ENCODE measurements at places on chromosomes 7 and 10.
A peak's percentile ranks its signal among the peaks of the same experiment; 100 is the strongest.

- DNase-seq, result no peak
These were observed 10.1 kb downstream of the CARD11 start for GRCh38 chr7:3033581-3033980.

DNA sequence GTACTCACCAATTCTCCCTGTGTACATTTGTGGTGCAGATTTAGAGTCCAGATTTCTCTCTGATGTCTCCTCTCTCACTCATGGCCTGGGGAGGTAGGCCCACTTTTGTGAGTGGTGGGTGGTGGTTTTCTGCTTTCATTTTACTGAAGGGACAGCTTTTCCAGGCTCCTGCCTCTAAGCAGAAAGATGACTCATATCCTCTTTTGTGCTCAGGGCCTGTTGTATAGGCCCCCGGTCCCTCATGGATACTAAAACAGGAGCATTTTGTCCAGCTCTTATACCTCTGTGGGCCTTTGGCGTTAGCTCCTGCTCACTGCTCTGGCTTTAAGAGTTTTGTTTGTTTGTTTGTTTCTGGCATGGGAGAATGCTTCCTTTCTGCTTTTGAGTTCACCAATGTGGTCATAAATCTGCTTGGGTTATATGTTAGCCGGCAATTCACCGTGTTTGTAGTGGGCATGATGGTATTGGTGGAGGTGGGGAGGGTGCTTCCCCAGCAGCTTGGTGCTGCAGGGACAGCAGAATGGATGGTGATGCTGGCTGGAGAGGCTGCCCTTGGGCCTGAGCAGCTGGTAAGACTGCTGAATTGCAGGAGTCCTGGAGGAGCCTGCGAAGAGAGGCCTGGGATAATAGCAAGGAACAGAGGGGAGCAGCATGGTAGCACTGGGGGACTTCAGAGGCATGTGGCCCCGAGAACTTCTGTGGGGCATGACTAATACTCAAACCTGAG lies 468.7 kb downstream of the RPS24 start:
- no peak for DNase-seq

DNA sequence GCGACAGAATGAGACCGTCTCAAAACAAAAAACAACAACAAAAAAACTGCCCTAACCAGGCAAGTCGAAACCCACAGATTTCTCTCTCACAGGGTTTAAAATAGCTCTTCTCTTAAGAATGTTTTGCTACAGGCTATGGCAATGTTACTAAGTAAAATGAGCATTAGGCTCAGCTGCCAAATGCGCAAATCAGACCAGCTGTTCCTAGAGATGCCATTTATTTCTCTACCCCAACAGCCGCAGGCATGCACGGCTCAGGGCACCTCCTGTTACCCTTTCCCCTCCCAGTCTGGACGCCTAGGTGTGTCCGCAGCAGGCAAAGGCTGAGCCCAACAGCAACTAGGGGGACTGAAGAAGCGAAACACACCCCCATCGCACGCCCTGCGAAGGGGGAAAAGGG lies 168.3 kb upstream of the MBL2 start:
- no peak for DNase-seq

GRCh38 chr7:602341-603141 lies 82.9 kb upstream of the PDGFA start:
- DNase-seq, result peak; percentile 42

- DNase-seq, result no peak
These were observed 277.6 kb downstream of the SFMBT2 start for GRCh38 chr10:7133278-7133677.

DNA sequence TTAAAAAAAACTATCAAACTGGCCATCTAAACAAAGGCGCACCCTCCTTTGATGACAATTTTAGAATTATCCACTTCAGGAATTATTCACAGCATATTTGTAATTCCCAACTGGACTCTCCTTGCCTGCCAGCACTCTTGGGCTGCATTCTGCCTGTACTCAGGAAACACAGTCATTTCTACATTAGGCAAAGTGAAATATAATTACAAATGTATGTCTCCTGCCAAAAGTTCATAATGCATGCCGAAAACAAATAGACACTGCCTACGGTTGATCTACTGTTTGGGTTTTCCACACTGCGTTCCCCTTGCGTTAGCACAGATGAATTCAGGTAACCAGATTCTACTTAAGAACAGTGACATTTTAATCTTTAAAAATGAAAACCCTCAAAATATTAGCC lies 1.9 kb downstream of the HGF start:
- no peak for DNase-seq

DNA sequence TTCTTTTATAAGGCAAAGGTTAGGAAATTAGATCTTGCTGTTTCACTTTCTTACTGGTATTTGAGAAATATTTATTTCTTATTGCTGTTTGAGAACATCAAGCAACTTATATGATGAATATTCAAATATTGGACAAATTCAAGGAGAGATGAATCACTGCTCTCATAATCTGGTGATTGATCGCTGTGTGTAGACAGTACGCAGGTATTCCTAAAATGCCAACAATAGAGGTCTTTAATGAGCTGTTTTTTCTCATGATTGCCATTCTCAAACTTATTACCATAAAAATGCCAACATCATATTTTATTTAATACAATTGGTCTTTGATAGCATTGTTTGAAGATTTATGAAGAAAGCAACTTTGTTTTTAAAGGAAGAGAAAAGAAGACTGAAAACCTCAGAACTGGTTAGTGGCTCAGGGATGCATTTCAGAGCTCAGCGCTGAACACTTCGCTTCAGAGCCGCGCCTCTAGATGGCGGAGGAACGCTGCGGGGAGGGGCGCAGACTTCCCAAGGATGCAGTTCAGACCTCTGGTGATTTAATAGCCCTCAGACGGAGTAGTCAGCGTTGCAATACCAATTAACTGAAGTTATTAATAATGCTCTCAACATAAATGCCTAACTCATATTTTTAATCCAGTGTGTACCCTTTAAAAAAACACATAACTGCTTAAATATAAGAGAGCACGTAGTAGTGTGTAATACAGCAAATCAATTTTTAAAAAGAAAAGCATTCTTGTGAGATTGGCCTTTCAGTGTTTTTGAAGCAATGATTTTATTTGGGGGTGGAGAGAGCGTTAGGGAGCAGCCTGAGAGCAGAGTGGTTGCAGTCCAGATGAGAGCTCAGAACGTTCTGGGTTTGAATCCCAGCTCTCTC lies 38.5 kb upstream of the STEAP4 start:
- peak; percentile 62 for DNase-seq

- peak; percentile 63 for DNase-seq
These were observed 99.7 kb downstream of the TNS3 start for GRCh38 chr7:47482013-47482875.

GRCh38 chr10:36534471-36535002 lies 590.9 kb upstream of the ANKRD30A start:
- no peak for DNase-seq

DNA sequence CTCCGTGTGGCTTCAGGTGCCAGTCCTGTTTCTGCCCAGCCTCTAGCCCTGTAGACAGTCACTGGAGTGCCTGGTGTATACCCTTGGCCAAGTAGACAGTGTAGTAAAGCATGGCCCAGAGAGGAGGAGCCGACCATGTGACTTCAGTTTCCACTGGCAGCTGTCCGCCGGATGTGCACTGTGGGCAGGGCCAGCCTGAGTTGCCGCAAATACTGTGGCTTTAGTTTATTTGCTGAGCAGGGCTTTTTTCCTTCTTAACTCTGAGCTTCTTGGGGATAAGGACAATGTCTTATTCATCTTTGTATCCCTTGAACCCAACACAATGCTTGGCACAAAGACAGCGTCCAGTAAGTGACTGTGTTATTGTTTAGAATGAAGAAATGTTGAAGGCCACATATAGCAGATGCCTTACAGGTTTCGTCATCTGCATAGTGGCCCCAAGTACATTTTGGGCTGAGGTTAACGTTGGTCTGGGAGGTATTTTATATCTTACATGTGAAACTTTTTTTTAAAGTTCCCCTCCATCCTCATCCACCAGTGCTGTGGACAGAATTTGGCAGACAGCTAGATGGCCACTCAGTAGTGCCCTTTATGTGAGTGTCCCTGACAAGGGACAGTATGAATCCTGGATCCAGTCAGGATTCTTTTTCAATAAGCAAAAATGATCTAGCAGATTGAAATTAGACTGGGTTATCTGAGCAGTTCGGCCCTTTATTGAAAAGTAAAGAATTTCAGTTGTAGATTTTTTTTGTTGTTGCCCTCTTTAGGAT lies 40.6 kb downstream of the CYP17A1 start:
- DNase-seq, result peak; percentile 53

GRCh38 chr10:10811562-10811961 lies 206.1 kb upstream of the CELF2 start:
- DNase-seq, result no peak

- DNase-seq, result no peak
These were observed 26.1 kb downstream of the PRLHR start for GRCh38 chr10:118569241-118569881.

GRCh38 chr7:17401791-17402627 lies 103.6 kb downstream of the AHR start:
- no peak for DNase-seq

GRCh38 chr10:94489976-94490788 lies 55.4 kb upstream of the HELLS start:
- no peak for DNase-seq

- no peak for DNase-seq
These were observed 73.6 kb downstream of the MAD1L1 start for GRCh38 chr7:2159176-2159520.

GRCh38 chr7:121504482-121504881 lies 108.4 kb upstream of the FAM3C start:
- no peak for DNase-seq

- no peak for DNase-seq
These were observed 142.5 kb downstream of the DNAJB6 start for GRCh38 chr7:157479326-157479725.

- DNase-seq, result no peak
These were observed 113.5 kb downstream of the RTKN2 start for GRCh38 chr10:62155054-62155680.

DNA sequence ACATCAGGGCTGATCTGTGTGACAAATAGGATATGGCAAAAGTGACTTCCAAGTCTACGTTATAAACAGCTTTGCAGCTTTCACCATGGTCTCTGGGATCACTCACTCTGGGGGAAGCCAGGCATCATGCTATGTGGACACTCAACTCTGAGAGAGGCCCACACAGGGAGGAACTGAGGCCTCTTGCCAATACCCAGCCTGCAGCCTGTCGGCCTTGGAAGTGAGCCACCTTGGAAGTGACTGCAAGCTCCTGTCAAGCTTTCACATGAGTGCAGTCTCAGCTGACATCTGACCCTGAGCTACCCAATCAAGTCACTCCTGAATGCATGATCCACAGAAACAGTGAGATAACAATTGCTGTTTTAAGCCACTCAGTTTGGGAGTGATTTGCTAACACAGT lies 56.5 kb downstream of the MMRN2 start:
- DNase-seq, result no peak

GRCh38 chr7:137642472-137642871 lies 204.3 kb downstream of the DGKI start:
- DNase-seq, result no peak

GRCh38 chr7:150631866-150632864 lies at the start of gene GIMAP6:
Gene GIMAP6 (minus strand): TSS chr7:150632385. CDS start chr7:150630142, 2,243 bp downstream.
- no peak for DNase-seq

DNA sequence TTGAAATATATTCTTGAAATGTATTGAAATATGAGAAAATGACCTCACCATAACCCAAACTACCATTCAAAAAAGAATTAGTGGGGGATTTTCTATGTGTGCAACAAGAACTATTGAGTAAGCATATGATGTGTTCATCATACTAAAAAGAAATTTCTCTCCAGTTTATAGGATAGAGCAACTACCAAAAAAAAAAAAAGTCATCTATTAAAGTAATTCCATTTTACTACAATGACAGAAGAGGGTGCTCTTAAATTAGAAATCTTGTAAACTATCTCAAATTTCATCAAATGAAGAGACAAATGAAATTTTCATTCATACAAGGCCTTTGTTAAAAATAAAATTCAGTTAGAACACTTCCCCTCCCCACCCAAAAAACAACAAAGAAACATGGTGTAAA lies 195.4 kb upstream of the PLXDC2 start:
- no peak for DNase-seq

DNA sequence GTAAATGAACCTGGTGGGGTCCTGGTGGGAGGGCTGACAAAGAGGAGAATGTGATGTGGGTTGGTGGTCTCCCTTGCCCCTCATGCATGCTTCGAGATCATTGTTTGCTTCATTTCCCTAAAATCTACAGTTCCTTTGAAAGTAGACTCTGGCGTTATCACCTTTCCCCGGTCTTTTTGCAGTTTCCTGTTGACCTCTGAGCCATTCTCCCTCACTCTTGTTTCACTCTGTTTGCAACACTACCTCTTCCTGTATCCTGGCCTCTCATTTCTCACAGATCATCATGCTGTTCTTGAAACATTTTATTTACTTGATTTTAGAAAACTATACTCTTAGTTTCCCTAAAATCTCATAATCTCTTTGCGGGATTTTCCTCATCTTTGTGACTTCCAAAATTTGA lies 179.8 kb downstream of the WNT2 start:
- DNase-seq, result no peak

DNA sequence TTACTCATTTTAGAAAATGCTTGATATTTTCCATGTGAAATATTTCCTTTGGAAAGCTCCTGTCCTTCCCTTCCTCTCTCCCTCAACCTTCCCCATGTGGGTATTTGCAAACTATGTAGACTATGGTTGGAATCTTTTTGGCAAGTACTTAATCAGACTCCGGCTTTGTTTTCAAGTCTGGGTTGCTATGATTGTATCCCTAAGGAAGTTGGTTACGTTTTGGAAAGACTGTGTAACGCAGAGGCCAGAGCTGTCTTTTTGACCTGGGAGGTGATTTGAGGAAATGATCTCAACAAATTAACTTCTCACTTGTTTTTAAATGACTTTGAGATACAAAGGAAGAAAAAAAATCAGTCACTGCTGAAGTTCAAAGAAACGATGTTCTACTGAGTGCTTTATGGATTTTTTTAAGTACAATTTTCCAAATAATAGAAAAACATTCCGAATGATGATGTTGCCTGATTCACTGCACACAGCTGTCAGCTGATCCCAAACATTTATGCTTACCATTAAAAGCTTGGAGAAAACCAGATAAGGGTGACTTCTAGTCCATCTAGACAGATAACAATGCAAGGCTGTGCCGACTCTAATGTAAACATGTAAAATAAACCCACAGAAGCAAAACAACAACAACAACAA lies 145.5 kb upstream of the CELF2 start:
- DNase-seq, result no peak

- no peak for DNase-seq
These were observed 17.1 kb downstream of the MBL2 start for GRCh38 chr10:52755297-52756062.
